ENCODE measurements at places on chromosomes 13 and 19.
A peak's percentile ranks its signal among the peaks of the same experiment; 100 is the strongest.

- DNase-seq, result no peak
Measured at GRCh38 chr13:26624572-26624971, 67.1 kb downstream of the WASF3 start.

DNA sequence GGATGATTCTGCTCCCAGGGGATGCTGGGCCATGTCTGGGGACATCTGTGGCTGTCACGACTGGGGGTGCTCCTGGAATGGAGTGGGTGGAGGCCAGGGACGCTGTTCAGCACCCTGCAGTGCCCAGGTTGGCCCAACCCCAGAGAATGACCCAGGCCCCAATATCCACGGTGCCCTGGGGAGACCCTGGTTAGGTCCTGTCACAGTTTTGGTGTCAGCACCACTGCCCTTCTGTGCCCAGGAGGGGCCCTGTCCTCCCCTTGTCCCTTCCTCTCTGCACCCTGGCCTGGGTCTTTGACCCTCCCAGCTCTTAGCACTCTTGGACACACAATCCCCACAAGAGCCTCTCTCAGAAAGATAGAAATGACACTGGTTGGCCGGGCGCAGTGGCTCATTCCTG, 85.3 kb downstream of the GADD45B start:
- no peak for DNase-seq

- no peak for DNase-seq
Measured at GRCh38 chr13:68523838-68524424, 1293.8 kb upstream of the PCDH9 start.

- DNase-seq, result no peak
Measured at GRCh38 chr13:70297189-70297616, 189.0 kb upstream of the KLHL1 start.

DNA sequence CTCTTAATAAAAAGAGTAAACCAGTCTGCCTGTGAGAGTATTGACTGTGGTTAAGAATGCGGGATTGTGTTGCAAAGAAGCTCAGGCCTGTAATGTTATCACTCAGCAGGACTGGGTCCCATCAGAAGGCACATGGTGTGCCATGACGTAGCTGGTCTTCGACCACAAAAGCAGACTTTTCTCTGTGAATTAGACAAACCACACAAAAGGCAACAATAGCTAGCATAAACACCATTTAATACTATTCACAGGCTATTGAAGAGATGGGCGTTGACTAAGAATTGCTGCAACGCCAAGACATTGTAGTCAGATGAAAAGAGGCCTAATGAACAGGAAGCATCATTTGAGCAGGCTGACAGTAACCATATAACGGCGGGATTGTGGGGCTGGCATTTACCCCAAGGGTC, 235.6 kb upstream of the SOX21 start:
- peak; percentile 98 for DNase-seq

GRCh38 chr19:5153601-5154128, 184.8 kb downstream of the KDM4B start:
- no peak for DNase-seq

DNA sequence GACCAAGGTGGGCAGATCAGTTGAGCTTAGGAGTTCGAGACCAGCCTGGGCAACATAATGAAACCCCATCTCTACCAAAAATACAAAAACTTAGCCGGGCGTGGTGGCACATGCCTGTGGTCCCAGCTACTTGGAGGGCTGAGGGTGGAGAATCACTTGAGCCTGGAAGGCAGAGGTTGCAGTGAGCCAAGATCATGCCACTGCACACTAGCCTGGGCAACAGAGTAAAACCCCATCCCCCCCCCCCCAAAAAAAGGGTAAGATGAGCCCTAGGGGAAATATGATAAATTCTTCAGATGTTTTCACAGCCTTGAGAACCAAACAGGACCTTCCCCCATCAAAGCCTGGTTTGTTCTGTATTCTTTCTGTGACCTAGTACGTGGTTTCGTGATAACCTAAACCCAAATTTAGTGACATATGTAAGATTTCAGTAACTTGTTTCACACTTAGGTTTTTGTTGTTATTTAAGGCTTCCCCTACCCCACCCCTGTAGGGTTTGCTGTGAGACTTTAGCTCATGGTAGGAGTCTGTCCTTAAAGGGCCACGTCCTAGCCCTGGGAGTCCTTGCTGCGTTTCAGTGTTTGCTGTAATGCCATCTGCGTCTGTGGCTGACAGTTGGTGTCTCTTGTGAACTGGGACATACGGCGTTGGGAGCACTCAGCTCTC, 49.6 kb downstream of the MYO9B start:
- peak; percentile 96 for DNase-seq

DNA sequence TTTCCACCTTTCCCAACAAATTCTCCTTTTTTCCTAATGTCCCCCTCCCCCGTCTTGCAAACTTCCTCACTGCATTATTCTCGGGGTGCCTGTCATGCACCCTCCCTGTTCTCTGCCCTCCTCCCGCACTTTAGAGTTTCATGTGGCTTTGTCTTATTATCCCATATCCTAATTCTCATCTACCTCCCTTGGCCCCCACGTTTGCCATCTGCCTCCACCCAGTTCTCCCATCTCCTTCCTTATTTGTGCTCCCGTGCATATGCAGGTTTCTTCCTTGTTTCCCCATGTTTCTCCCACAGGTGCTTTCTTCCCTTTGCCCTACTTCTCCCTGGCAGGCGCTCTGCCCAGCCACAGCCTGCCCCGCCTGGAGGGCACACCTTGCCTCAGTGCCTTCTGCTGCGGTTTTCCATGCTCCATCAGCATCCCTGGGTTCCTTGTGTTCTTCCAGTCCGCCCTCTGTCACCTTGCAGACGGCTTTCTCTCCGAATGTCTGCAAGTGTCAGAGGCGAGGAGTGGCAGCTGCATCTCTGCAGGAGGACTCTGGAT, 1.5 kb downstream of the SPATA13 start:
- no peak for DNase-seq

DNA sequence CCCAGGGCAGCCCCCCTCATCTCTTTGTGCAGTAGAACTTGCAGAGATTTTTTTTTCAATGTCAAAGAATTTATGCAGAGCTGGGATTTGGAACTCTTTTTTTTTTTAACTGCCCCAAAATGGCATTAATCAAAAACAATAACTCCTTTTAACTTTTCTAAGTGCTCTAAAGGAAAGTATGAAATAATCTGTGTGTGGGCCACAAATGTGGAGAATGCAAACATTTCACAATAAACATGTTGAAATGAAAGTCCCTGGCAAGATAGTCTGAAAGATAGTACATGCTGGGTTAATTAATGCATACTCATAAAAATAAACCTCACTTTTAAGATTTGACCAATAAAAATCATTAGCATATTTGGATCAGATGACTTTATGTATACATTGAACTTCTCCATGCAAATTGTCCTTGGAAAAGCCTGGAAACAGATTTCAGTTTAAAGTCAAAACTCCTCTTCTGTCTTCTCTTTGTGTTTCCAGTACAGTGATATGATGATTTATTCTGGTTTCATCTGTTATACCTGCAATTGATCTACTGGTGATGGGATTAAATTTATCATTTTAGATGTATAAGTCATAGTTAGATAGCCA, 30.5 kb upstream of the ZNF536 start:
- DNase-seq, result no peak

DNA sequence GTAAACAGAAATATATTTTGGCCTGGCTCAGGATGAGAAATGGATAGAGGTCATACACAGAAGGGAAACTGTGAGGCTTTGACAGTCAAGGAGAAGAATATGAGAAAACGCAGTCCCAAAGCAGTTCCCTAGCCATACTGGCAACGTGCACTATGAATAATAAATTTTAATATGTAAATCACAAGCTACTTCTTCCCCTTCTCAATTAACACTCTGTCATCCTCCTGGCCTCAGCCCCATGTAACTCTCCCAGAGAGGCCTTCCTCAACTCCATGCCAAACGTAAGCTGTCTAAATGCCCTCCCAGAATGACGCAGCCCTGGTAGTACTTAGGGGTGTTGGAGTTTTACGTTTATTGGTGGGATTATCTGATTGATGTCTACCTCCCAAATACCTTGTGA, 732.6 kb downstream of the LIG4 start:
- DNase-seq, result no peak

DNA sequence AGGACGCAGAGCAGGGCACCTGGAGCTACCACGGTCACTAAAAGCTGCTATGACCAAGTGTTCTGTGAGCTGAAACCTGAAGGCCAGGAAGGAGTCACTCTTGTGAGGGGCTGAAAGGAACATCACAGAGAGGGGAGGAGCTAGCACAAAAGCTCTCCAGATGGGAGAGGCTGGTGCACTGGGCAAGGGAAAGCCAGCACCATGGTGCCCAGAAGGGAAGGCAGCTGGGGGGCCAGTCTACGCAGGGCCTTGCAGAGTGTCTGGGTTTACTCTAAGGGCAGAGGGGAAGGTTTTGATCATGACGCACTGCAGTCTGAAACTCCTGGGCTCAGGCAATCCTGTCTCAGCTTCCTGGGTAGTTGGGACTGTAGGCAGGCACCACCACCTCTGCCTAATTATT, 4.1 kb upstream of the ZNF580 start:
- DNase-seq, result no peak

- DNase-seq, result no peak
Measured at GRCh38 chr13:71516521-71516920, 350.5 kb downstream of the DACH1 start.

- no peak for DNase-seq
Measured at GRCh38 chr13:57784633-57785032, 153.1 kb downstream of the PCDH17 start.

DNA sequence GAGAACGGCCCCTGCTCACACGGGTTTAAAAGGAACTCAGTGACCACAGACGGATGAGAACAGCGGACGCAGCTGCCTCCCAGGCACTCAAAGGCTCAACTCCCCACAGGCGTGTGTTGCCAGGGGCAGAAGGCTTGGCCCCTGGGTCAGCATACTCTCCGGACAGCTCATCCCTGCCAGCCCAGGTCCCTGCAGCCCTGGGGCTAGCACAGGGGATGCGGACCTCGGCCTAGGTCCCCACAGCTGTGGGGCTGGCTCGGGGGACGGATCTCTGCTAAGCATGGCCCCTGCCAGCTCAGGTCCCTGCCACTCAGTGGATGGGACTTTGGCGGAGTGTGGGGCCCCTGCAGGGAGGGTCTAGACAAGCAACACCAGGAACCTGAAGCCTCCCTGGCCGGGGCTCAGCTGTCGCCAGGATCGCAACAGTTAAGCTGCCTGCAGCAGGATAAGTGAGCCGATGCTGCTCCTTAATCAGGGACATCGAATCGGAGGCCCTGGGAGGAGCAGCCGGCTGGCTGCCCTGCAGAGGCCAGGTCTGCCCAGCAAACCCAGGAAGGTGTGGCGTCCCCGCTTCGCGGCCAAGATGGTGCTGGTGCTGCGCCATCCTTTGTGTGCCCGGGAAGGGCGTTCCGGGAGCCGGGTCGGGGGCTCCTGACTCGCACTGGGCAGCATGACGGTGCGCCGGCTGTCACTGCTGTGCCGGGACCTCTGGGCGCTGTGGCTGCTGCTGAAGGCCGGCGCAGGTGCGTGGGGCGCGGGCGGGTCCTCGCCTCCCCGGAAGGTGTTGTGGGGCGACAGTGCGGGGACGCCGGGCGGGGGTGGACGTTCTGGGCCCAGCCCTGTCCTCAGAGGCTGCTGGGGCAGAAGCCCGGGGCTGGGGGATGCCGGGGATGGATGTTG, 32.5 kb downstream of the MCF2L start:
- no peak for DNase-seq

- no peak for DNase-seq
Measured at GRCh38 chr13:42807241-42807640, 25.9 kb downstream of the FAM216B start.

- DNase-seq, result no peak
Measured at GRCh38 chr13:28002886-28003698, 14.6 kb upstream of the URAD start.

GRCh38 chr13:50126993-50127725, 111.9 kb downstream of the KCNRG start:
- DNase-seq, result no peak

DNA sequence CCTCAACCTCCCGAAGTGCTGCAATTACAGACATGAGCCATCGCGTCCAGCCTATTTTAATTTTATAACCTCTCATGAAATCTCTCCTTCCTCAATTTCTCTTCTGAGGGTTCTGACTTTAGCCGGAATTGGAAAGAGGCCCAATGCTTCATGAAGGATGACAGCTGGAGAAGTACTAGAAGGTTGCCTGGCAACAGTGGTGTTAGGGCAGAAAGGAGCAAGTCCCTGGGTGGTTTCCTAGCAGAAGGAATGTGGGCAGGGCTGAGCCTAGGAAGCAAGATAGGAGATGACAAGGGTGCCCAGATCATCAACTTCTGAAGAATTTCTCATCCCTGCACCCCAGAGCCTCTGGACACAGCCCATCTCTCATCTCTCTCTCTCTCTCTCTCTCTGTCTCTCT, 25.8 kb downstream of the CACNG6 start:
- DNase-seq, result no peak

- no peak for DNase-seq
Measured at GRCh38 chr19:2026770-2027169, 11.3 kb upstream of the BTBD2 start.

All from SK-MEL-5 (cell line).